ENCODE measurements at places on chromosomes 7 and 10.
A peak's percentile ranks its signal among the peaks of the same experiment; 100 is the strongest.

- no peak for DNase-seq
Observed at GRCh38 chr7:129359176-129359575, 75.1 kb upstream of the STRIP2 start.

GRCh38 chr7:155660059-155660757 is 15.7 kb downstream of the RBM33 start:
- no peak for DNase-seq

DNA sequence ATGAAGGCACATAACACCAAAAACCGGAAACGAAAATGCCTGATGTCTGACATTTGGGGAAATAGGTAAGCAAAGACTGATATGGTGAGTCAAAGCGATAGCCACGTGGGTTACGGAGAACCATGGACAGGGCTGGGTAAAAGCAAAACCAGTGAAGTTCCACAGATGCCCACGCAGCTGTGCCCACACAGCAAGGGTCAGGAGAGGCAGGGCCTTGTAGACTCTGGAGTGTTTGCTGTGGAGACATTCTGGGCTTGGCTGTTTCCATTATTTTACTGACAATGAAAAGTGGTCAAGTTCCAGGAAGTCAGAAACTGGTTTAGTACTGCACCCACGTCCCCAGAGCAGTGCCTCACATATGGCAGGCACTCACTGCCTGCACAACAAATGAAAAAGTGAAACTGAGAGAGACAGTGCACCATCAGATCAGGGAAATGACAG is 148.7 kb downstream of the ZMYND11 start:
- no peak for DNase-seq

- no peak for DNase-seq
Observed at GRCh38 chr10:120511165-120511564, 54.1 kb downstream of the PLPP4 start.

GRCh38 chr10:114208351-114208750 is 29.2 kb downstream of the TDRD1 start:
- DNase-seq: no peak

DNA sequence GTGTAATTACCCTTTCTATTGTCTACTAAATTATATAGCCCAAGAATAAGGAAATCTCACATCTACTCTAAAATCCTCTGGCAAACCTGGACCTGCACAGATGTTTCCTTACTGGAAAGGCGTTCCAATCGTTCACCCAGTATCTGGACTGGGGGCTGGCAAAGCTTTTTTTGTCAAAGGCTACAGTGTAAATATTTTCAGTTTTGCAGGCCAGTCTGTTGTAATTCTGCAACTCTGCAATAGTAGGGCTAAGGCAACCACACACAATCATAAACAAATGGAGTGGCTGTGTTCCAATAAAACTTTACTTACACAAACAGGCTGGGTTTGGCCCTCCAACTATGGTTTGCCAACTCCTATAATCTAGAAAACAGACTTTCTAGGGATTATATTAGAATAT is 56.2 kb downstream of the GLI3 start:
- DNase-seq: no peak

- no peak for DNase-seq
Observed at GRCh38 chr7:54898659-54899340, 120.0 kb upstream of the EGFR start.

GRCh38 chr10:97525086-97525485 is 26.4 kb downstream of the UBTD1 start:
- DNase-seq: no peak

DNA sequence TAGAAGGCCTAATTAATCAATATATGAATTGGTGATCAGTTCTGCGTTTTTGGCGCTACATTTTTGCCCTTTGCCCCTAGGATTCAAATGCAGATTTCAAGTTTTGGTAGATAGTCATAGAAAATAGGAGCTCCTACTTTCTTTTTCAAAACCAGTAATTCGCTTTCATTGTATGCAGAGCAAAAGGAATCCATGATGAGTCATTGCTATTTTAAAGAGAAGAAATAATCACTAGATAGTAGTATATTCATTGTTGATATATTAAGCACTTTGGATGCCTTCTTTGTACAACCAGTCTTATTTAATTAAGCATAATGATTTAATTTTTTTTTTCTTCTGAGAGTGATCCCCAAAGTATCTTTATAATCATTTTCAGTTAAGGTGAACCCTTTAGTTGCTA is 50.3 kb downstream of the CSTF2T start:
- no peak for DNase-seq

GRCh38 chr10:132154931-132155330 is 31.8 kb upstream of the DPYSL4 start:
- DNase-seq: no peak

GRCh38 chr10:124586142-124586541 is 124.5 kb downstream of the LHPP start:
- DNase-seq: no peak

DNA sequence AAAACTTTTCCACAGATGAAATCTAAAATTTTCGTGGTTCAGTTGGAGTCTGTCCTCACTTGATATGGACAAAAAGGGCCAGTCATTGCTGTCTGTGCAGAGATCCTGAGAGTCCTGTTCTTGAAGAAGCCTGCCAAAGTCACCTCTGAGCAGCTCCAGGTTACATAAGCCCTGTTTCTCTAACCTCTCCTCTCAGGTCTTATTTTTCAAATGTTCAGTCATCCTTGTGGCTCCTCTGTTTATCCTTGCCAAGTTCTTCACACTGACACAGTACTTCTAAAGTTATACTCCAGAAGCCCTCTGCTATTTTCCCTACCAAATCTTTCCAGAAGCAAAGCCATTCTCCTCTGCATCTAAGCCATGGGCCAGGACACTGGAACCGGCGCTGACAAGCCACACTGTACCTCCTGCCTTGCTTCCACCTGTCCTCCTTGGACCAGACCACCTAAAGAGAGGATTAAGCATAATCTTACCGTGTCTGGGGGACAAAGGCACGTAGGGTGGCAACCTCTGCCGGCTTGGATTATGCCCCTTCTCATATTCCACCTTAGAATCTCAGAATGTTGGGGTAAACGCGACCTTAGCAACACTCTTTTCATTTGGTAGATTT is 161.6 kb downstream of the JAZF1 start:
- no peak for DNase-seq

- DNase-seq: no peak
Observed at GRCh38 chr10:88624840-88625239, 38.3 kb downstream of the LIPJ start.

DNA sequence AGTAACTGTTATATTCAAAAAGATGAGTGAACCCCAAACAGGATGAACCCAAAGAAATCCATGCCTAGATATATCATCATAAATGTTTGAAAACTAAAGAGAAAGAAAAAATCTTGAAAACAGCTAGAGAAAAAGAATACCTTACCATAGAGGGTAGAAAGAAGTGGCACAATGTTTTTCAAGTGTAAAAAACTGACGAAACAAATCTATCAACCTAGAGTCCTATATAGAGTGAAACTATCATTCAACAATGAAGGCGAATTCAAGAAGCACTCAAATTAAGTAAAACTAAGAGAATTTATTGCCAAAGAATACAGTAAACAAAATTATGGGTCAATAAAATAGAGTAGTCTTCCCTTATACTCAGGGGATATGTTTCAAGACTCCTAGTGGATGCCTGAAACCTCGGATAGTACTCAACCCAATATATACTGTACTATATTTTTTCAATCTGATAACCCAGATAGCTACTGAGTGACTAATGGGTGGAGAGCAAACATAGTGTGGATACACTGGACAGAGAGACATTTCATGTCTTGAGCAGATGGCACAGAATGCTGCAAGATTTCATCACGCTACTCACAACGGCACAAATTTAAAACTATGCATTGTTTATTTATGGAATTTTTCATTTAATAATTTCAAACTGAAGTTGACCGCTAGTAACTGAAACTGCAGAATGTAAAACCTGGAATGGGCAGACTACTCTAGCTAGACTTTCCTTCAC is 52.6 kb upstream of the TMEM106B start:
- no peak for DNase-seq

DNA sequence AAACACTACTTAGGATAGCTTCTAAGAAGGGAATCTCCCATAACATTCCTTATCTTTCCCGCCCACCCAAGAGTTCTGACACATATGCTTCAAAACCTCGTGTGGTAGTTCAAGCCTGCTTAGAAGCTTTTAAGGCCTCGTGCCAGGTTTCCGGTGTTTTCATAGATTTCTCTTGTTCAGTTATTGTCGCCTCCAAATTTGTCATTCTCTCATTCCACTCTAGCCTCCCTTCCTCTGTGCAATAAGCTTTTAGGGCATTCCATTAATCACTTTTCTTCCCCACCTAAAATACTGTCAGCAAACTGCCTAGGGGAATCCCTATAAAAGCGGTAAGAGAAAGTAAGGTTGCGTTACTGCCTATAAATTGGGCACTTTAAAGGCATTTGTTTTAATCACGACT is 718 bp upstream of the BPGM start:
- peak; percentile 39 for DNase-seq

DNA sequence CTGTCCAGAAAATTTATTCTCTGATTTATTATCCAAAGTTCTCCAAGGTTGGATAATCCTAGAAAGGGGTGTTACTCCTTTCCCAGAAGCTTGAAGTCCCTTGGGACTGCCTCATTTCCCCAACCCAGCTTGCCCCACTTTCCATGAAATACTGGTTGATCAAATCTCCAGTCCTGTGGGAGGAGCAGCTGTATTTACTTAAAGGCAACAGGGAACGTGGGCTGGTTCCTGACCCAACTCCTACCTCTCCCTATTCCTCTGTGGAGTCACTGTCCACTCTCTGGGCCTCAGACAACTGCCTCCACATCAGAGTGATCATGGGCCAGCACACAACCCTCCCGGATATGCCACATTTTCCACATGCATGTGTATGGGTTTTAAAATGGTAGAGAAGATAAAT is 166.2 kb upstream of the PRR15 start:
- no peak for DNase-seq

DNA sequence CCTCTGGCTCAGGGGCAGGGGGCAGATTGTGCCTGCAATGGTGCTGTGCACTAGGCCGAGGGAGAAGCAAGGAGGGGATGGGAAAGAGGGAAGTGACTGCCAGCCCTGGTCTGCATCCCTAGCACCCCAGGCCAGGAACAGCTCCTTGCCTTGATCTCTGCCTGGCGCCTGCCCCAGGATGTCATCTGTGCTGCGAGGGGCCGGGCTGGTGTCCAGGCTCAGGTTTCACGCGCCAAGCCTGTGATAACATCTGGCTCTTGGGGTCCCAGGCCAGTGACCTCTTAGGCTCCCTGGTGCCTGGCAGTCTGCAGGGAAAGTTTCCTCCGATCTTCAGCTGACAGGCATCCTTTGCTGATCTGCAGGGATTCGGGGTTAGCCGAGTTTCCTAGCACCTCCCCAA is 193.5 kb upstream of the GPR26 start:
- no peak for DNase-seq

- DNase-seq: no peak
Observed at GRCh38 chr7:73613954-73614735, 10.2 kb downstream of the MLXIPL start.

GRCh38 chr10:68897336-68897741 is 3.8 kb upstream of the DDX50 start:
- peak; percentile 53 for DNase-seq

- DNase-seq: no peak
Observed at GRCh38 chr10:58970160-58970915, 206.1 kb upstream of the PHYHIPL start.

DNA sequence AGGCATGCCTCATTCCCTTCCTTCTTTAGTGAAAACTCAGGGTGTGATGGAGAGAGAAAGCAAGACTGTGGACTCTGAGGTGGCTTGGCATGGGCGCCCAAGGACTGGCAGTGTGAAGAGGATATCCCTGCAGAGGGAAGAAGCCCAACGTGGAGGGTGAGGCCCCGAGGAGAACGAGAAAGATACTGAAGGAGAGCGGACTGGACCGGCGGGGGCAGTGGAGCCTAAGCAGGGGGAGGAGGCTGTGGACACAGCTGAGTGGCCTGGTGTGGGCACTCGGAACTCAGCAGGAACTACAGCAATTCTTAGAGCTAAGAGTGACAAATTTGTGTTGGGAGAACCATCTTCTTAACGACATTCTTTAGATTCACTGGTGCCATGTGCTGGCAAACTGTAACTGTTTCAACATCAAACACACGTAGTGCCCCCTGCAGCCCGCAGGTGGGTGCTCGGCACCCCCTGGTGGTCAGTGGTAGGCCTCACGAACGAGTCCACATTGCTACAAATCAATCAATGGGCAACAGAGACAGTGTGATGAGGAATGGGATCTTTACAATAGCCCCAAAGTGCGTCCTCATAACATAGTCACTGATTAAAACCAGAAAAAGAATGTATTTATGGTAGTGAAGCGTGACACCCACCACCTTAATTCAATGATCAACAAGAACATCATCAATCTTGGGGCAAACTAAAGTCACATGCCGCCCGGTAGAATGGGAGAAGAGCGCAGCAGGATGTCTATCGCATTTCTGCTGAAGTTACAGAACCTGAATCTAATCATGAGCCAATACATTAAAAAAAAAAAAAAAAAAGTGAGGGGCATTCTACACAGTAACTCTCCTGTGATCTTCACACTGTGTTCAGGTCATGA is 2.0 kb upstream of the SFTPA1 start:
- DNase-seq: peak; percentile 15

- DNase-seq: no peak
Observed at GRCh38 chr10:29295813-29296212, 6.9 kb downstream of the LYZL1 start.

- no peak for DNase-seq
Observed at GRCh38 chr10:63929831-63930467, 408.7 kb downstream of the REEP3 start.

DNA sequence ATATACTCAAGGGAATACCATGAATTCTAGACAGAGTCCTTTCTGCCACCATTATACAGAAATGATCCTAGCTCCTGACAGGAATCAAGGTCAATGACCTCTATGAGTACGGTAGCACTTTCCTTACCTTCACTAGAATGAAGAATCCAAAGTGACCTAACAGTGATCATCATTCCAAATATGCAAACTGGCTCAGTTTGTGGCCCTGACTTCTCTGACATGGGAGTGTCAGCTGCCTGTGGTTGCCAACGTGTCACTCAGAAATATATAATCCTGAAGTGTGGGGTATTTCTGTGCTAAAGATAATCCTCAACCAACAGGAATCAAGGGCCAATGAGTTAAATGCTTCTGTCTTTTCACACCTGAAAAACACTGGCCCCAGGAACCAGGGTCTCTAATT is 45.7 kb downstream of the COPG2 start:
- DNase-seq: no peak

GRCh38 chr10:131116216-131116990 is 195.1 kb downstream of the TCERG1L start:
- DNase-seq: no peak

GRCh38 chr7:70752794-70753241 is 379.1 kb upstream of the GALNT17 start:
- no peak for DNase-seq

- DNase-seq: no peak
Observed at GRCh38 chr10:98115031-98115787, 19.2 kb upstream of the R3HCC1L start.

DNA sequence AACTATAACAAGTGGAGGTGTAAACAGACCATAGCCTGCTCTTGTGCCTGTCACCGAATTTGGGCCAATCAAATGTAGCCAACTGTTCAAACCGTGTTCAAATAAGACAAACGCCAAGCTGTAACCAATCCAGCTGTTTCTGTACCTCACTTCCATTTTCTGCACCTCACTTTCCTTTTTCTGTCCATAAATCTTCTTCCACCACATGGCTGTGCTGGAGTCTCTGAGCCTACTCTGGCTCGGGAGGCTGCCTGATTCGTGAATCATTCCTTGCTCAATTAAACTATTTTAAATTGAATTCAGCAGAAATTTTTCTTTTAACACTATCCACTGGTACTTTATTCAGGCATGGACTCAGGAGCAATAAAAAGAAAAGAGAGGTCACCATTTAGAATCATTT is 29.9 kb upstream of the COL1A2 start:
- no peak for DNase-seq

Measured in CD4-positive, alpha-beta T cell treated with Interleukin-1 beta for 1 hour (primary cell).